ENCODE measurements at places on chromosomes 13 and 19.

- no peak for DNase-seq
Observed at GRCh38 chr19:11426656-11427055, 7.5 kb upstream of the RGL3 start.

DNA sequence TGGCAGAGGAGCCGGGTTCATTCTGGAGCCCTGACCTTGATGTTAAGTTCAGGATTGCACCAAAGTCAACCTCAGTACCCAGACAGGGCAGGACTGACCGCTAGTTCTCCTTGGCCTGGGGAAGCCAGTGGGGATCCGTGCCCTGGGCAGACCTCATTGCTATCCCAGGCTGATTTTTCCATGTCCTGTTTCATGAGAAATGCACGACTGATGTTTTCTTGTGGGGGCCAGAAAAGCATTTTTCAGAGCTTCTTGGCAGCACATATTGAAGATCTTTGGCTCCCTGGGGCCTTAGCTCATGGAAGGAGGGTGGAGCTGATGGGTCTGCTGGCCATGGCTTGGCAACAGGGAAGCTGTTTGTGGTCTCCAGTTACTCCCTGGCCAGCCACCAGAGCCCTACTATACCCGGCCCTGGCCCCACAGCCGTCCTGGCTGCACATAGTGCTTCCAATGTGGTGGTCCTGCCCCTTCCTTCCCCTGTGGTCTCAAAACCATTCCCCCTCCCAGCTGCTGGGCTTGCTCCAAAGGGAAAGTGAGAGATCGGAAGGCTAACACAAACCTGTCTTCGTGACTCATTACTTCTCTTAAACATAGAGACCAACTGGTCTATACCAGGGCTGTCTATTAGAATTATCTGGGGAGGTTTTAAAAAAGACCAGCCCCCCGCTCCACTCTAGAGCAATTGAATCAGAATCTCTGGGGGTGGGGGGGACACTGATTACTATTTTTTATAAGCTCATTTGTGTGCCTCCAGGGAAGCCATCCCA is 11.2 kb downstream of the IL17D start:
- no peak for DNase-seq

DNA sequence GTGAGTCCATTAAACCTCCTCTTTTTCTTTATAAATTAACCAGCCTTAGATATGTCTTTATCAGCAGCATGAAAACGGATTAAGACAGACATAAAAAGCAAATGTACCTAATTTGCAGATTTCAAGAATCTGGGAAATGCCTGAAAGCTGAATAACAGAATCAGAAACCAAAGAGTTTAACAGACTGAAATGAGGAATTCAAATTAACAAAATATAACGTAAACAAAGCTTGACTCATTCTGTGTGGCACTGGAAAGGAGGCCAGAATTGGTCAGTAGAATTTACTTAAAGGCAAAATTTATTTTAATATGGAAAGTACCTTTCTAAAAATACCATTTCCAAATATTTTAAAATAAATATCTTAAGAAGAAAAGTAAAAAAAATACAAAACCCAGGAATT is 540.6 kb upstream of the HTR2A start:
- DNase-seq: no peak

GRCh38 chr19:12721656-12722565 is 1.8 kb downstream of the TNPO2 start:
- DNase-seq: peak; percentile 31

DNA sequence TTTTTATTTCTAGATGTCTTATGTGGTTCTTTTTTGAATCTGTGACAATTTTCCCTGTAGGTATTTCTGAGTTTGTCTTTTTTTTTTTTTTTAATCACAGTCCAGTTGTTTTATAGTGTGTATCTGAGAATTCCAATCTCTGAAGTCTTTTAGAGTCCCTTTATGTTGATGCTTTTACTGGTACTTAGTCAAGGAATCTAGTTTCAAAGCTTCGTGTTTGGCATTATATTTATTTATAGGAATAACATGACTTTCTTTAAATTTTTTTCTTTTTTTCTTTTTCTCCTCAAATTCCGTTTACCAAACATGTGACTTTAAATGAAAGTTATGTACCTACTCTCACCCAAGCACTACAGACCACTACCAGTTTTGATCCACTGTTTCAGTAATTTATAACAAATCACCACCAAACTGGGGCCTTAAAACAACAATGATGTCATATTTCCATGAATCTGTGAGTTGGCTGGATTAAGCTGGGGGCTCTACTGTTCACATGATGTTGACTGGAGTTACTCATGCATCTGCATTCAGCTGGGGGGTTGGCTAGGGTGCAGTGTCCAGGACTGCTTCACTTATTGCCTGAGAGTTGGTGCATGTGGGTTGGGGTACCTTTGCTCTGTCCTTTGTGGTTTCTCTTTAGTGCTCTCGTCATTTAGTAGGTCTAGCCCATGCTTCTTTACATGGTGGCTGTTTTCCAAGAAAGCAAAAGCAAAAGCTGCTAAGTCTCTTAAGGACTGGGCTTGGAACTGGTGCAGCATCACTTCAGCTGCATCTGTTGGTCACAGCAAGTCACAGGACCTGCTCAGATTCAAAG is 22.3 kb downstream of the KCTD4 start:
- no peak for DNase-seq

DNA sequence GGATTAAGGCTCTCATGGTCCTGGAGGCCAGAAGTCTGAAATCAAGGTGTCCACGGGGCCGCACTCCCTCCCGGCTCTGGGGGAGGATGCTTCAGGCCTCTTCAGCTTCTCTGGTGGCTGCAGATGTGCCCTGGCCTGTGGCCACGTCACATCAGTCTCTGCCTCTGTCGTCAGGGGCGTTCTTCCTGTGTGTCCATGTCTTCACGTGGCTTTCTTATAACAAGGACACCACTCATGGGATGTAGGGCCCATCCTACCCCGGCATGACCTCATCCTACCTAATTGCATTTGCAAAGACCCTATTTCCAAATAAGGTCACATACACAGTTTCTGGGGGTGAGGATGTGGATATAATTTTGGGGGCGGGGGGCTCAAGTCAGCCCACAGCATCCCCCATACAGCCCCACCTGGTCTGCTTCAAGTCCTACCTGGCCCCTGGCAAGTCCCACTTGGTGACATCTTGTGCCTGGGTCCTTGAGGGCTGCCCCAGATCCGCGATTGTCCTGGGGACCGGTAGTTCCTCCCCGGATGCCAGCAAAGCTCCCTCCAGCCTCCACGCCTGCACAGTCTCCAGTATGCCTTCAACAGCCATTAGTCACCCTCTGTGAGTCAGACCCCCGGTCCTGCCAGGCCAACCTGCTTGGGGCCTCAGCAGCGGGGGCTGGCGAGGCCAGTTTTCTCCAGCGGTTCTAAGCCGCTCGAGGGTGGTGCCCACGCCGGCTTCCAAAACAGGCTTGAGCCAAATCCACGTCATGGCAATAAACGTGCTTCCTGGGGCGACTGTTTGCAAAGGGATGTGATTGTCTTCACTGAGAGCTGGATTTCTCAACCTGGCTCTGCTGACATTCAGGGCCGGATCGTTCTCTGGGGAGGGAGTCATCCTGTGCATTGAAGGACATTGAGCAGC is 32.2 kb downstream of the MYO9B start:
- no peak for DNase-seq

DNA sequence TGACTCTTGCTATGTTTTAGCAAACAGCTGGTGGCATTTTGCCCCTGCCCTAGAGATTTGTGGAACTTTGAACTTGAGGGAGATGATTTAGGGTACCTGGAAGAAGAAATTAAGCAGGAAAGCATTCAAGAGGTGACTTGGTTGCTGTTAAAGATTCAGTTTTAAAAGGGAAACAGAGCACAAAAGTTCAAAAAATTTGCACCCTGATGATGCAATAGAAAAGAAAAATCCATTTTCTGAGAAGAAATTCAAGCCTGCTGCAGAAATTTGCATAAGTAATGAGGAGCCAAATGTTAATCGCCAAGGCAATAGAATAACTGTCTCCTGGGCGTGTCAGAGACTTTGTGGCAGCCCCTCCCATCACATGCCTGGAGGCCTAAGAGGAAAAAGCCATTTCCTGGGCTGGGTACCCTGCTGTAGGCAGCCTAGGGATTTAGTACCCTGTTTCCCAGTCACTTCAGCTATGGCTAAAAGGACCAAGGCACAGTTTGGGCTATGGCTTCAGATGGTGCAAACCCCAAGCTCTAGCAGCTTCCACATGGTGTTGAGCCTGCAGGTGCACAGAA is 958.5 kb upstream of the MIR17HG start:
- no peak for DNase-seq

DNA sequence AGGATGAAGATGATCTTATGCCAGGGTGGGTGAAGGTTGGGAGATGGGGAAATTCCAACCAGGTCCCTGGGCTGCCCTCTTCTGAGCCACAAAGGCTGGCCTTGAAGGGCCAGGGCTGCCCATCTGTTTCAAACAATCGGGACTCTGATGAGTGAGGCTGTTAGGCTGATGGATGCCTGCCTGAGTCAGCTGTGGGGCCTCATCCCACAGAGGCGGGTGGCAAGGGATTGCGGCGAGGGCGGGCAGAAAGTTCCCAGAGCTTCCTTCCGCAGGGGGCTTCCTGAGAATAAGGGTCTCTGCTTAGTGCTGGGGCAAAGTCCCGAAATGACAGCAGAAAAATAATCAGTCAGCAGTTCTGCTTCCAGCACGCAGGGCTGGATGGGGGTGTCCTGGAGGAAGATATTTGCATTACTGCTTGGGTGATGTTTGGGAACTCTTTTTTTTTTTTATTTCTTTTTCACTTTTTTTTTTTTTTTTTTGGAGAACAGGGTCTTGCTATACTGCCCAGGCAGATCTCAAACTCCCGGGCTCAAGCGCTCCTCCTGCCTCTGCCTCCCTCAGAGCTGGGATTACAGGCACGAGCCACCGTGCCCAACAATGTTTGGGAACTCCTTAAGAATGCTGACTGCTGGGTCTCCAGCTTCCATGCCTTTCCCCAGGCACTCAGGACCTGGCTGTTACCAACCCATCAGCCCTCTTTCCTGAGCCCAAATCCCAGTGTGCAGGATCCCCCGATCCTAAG is 14.1 kb downstream of the SH3GL1 start:
- DNase-seq: no peak

GRCh38 chr19:57747472-57747807 is 825 bp downstream of the ZNF776 start:
- DNase-seq: no peak

GRCh38 chr19:29060813-29061364 is 152.1 kb downstream of the UQCRFS1 start:
- no peak for DNase-seq

DNA sequence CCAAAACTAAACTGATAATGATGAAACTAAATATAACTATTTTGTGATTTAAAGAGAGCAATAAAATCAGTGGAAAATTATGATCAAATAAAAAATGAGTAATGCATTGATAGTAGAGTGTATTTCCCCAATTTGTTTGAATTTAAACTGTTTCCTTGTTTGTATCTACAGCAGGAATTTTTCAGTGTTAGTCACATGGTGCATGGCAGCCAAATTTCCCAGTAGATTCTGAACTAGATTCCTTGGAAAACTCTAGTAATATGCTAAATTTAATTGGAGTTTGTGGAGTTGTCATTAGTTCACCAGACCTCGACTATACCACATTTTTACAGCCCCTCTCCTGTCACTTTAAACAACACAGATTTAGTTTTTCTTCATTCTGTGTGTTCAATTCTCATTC is 156.2 kb downstream of the PCCA start:
- no peak for DNase-seq

- no peak for DNase-seq
Observed at GRCh38 chr13:77544758-77545338, 9.3 kb downstream of the SCEL start.

DNA sequence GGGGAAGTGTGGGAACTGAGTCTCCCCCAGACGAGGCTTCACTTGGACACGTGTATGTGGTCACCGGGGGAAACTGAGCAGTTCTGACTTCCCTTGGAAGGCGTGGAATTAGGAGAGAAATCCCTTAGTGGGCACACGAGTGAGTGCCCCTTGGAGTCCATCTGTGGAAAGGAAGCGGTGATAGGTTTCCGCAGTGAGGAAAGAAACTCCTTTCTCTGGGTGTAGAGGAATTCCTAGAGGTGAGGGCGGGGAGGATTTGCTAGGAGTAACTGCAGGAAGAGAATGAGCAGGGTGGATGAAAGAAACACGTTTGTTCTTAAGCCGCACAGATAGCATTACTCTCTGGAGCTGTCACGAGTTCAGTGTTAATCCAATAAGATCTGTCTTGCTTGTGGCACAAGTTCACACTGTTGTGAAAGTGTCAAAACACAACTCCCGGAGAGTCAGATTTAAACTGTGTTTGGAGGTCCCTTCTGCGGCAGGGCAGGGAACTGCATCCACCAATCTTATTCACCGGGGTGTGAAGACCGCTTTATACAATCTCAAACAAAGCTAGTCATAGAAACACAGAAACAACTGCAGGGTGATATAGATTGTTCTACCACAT is 1.2 kb downstream of the KL start:
- no peak for DNase-seq

GRCh38 chr13:99357131-99357596 is 50.0 kb upstream of the GPR183 start:
- no peak for DNase-seq

DNA sequence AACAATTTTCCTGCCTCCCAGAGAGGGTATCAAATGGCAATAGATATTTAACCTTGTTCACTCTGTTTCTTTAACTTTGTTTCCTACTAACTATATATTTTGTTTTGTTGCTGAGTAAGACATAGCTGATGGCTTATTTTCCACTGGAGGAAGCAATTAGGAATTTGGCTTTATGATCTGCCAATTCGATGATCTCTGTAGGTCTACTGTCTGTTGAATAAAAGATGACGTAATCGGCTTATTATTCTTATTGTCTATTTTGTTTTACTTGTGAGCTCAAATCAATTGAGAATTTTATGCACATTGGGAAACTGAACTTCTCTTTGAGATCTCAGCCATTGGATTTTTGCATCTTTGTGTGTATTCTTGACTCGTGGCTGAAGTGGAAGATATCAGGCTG is 862.6 kb downstream of the EFNB2 start:
- DNase-seq: no peak

DNA sequence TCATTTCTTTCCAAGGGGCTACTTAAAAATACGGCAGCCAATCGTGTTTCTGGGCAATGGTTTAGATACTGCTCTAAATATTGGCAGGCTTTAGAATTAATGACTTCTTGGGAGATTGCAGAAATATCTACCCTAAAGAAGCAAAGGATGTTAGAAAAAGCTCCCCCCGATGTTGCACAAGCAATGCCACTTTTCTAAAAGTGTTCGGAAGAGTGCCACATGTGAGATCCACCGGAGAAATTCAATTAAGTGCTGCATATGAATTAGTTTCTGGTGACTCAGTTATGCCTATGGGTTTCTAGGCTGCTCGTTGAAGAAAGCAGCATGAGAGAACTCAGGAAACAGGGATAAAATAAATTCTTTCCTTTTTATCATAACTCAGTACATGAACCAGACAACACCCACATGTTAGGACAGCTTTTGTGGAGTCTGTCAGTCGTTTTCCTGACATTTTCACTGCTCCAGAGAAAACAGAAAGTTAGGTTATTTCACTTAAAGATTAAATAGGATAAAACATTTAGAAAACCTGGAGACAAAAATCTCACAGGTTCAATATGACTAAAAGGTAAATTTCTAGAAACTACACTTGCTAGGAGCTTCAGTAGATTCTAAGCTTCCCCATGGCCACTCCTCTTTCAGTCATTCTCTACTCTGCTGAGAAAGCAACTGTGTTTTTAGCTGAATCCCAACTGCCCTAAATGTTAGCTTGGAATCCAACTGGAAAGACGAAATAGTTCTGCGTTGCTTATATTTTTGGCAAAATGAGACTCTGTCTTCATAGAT is 244.7 kb downstream of the DCLK1 start:
- no peak for DNase-seq

- DNase-seq: no peak
Observed at GRCh38 chr19:15265850-15266248, 33.6 kb upstream of the EPHX3 start.

GRCh38 chr19:1862424-1863327 is 703 bp downstream of the KLF16 start:
- no peak for DNase-seq

GRCh38 chr19:42279902-42280814 is 11.1 kb downstream of the CIC start:
- peak; percentile 80 for DNase-seq
